Effector CD4-positive, alpha-beta T cell (primary cell): ENCODE measurements at places on chromosomes 1 and 21.
A peak's percentile ranks its signal among the peaks of the same experiment; 100 is the strongest.

DNA sequence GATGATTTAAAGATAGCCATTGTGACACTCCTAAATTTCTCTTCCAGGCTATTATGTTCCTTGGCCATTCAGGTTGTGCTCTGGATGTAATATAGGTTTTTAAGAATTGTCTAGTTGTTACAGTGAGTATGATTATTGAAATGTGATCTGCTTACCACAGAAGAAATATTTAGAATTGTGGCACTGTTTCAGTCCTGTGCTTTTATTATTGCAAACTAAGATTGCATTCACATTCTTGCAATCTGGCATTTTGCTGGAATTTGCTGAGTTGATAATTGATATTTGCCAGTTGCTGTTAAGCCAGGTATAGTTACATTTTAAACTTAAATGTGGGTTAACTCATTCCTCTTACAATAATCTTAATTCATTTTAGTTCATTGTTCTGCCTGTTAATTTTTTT is 22.3 kb downstream of the EXO1 start:
- DNase-seq, result no peak

DNA sequence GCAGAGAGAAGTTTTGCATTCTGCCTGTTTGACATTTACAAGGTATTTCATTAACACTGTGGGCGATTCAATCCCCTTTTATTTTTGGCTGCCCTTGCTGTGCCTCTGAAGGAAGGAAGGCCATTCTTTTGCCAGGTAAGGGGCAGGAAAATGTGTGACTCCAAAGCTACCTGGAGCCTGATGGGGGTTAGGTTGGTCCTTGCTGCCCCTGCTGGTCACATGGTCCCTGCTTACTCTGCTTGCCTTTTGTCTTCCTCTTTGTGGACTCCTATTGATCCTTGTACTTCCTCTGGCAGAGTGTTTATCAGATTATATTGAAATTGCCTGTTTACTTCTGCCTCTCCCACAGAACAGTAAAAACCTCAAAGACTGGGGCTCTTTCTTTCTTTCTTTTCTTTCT is 65.7 kb downstream of the ST6GALNAC3 start:
- DNase-seq, result no peak

GRCh38 chr1:81880781-81881180 is 80.0 kb downstream of the ADGRL2 start:
- no peak for DNase-seq

- DNase-seq, result no peak
Measured at GRCh38 chr1:230072296-230072695, 5.3 kb downstream of the GALNT2 start.

DNA sequence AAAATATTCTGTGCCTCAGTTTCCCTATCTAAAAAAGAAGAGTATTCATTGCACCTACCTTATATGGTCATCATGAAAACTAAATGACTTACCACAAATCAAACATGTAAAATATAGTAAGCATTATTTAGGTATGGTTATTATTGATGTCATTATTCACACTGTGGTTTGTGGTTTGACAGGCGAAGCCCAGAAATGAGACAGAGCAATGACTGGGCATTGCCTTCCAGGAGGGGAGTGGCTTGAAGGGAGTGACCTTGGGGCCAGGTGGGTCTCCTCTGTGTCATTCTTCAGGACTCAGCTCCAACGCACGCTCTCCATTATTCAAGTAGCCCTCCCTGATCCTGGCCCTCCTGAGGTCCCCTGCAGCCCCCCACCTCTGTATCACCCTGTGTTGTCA is 133.7 kb downstream of the DMRTA2 start:
- DNase-seq, result no peak

DNA sequence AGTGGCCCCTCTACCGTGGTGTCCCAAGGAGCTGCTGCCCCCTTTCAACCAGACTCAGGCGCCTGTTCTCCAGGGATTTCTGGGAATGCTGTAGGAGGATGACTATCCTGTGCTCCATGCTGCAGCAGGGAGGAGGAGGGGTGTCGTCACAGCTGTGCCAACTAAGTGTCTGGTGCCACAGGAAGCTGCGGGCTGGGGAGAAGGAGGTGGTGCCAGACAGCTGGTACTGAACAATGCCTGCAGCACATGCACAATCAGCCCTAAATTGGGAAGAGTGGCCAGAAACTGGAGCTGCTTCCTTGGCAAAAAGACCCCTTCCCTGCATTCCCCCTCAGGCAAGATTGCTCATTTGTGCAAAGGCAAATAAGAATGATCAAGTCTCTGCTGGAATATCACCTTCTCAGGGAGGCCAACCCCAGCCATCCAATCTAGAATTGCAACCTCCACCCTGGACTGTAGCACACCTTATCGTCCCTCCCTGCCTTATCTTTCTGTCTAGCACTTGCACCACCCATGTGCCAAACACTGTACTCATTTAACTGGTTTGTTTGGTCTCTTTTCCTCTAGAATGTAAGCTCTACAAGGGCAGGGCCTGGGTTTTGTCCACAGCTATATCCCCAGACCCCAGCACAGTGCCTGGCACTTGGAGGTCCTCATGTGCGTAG is 33.3 kb downstream of the LAMB3 start:
- DNase-seq, result no peak

DNA sequence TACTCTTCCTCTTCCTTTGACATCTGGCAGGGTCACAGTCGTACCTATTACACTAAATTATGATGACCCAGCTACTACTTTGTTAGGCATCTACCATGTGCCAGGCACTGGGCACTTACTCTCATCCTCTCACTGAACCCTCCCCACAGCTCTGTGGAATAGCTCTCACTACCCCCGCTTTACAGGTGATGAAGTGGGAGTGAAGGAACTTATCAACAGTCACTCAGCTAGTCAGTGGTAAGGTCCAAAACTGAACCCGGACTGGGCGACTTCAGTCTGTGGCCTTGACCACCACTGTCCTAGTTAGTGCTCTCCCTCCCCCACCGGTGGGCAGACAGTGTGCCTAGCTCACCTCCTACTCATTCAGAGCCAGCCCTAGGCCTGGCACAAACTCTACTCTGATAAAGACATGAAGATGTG is 12.3 kb downstream of the ADGRB2 start:
- no peak for DNase-seq

DNA sequence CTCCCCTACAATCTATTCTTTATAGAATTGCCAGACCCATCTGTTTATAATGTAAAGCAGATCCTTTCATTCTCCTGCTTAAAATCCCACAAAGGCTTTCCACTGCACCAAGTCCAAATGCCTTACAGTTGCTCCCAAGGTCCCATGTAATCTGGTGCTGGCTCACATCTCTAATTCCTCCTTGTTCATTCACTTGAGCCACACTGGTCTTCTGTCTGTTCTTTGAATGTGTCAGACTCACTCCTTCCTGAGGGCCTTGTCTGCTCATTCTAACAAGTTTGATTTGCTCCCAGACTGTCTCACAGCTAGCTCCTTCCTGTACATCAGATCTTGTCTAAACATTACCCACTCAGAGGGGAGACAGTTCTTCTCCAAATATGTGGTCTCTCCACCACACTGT is 38.9 kb downstream of the ALG14 start:
- no peak for DNase-seq

- DNase-seq, result no peak
Measured at GRCh38 chr21:37987668-37988067, 71.4 kb upstream of the KCNJ6 start.

DNA sequence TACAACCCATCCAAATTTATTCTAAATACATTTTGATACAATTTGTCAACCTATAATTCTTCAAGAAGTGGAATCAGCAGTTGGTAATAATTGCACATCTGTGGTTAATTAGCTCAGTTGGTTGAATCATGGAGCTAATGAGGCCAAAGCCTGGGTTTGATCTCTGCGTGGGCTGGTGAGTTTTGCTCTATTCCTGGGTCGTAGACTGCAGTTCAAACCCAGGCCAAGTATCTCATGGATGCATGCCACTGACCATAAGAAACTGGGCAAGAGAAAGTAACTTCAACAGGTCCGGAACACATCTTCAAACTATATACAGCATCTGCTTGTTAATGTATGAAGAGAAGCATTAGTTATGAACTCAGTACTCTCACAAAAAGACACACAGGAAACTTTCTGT is 779.7 kb downstream of the USP25 start:
- DNase-seq, result no peak

GRCh38 chr1:101300916-101301315 is 64.1 kb downstream of the S1PR1 start:
- no peak for DNase-seq

DNA sequence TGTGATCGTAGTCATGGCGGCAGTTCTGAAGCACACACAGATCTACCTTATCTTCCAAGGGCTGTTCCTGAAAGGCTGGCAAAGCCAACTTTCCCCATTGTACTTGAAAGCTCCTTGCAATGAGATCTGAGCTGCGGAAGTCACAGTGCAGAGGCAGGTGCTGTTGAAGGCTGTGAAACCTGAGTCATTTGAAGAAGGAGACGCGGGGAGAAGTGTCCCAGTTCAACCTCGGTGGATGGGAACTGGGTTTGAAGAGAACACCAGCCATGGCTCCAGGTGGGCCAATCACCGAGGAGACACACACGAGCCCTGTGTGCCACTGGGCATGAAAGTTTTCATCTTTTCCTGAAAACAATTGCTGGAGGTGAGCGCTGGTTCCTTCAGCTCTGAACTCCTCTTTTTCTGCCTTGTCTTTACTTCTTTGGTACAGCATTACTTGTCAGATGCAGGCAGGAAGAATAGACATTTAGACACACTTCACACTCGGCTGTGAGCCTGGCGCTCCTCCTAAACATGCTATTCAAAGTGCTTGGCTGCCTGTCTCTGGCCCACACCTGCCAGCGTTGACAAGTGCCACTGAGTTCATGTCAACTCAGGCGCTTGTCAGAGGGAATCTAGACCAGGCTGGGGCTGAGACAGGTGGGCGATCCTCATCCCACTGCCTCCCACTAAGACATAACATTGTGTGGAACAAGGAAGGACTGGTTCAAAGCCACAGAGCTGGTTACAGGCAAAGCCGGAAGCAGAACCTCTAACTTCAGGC is 25.7 kb upstream of the PDE9A start:
- no peak for DNase-seq

- no peak for DNase-seq
Measured at GRCh38 chr21:44418108-44418875, 37.0 kb upstream of the LRRC3 start.

- no peak for DNase-seq
Measured at GRCh38 chr1:232123775-232124659, 497.4 kb downstream of the DISC1 start.

- DNase-seq, result no peak
Measured at GRCh38 chr21:14833666-14834351, 231.0 kb downstream of the NRIP1 start.

- no peak for DNase-seq
Measured at GRCh38 chr1:173300061-173301044, 93.2 kb upstream of the TNFSF4 start.

- DNase-seq, result peak; percentile 6
Measured at GRCh38 chr1:162023547-162024501, at the start of gene OLFML2B. TSS of gene OLFML2B (minus strand) at chr1:162023869. CDS start at chr1:162023430, 439 bp downstream.

GRCh38 chr1:63693944-63694571 is 79.8 kb upstream of the ROR1 start:
- no peak for DNase-seq

DNA sequence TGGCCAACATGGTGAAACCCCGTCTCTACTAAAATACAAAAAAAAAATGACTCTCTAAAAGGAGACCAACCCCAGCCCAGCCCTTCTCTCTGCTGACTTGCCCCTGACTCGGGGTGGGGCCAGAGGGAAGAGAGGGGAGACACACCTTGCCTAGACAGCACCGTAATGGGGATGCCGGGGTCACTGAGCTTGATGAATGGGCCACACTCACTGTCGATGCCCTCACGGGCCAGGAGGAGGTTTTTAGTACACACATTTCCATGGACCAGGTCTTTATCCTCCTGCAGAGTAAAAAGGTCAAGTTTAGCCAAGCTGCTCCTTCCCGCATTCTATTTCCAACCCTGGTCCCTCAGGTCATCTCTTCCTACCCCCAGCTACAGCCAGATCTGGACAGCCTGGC is 99.7 kb downstream of the RAVER2 start:
- no peak for DNase-seq

DNA sequence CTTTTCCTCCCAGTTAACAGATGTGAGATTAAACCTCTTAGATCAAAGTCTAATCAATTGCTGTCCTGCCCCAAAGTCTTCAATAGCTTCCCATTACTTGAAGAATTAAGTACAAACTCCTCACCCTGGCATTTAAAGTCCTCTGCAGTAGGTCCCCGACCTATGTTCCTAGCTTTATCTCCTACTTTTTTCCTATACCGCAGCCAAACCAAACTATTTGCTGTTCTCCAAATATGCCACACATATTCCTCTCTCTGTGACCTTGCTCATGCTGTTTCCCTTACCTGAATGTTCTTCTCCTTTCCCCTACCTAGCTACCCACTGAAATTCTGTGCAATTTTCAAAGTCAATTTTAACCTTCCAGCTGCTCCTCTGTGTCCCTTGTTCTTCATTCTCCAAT is 14.0 kb upstream of the PPP2R5A start:
- DNase-seq, result no peak

GRCh38 chr1:2098839-2099785 is 48.9 kb downstream of the PRKCZ start:
- no peak for DNase-seq

- no peak for DNase-seq
Measured at GRCh38 chr1:145906954-145907753, 2.7 kb downstream of the ITGA10 start.

GRCh38 chr1:54834007-54834541 is 33.0 kb upstream of the TTC22 start:
- DNase-seq, result no peak

DNA sequence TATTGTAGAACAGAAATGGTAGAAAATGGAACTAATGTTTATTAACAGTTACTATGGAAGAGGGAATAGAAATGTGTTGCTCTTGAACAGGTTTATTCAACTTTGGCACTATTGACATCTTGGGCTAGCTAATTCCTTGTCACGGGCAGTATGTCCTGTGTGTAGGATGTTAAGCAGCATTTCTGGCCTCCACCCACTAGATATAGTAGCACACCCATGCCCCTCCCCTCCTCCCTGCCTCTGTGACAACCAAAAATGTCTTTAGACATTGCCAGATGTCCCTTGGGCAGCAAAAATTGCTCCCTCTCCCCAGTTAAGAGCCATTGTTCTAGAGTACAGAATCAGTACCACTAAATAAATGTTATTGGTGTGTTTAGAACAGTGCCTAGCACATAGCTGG is 91.4 kb upstream of the TPTE start:
- no peak for DNase-seq

- DNase-seq, result no peak
Measured at GRCh38 chr1:116585886-116586285, 15.1 kb upstream of the CD58 start.
